ENCODE measurements at places on chromosomes 12 and 14.

GRCh38 chr12:32098112-32098511 lies 8.5 kb upstream of the BICD1 start:
- no peak for DNase-seq

DNA sequence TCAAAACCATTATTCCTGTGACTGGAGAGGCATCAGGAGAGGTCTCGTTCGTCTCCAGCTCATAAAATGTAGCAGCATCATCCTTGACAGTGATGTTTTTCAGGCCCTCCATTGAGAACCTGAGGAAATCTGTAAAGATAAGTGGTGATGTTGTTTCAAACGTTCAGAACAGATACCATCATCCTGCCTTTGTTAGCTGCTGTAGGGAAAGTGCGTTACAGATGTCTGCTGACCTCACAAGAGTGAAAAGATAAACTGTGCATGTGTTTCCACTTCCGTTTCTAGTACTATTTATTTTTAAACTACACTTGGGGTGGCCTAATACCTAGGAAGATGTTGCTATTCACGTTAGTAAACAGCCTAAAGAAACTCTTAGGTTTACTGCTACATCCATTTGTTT lies 28.4 kb downstream of the BCL2L14 start:
- DNase-seq: no peak

DNA sequence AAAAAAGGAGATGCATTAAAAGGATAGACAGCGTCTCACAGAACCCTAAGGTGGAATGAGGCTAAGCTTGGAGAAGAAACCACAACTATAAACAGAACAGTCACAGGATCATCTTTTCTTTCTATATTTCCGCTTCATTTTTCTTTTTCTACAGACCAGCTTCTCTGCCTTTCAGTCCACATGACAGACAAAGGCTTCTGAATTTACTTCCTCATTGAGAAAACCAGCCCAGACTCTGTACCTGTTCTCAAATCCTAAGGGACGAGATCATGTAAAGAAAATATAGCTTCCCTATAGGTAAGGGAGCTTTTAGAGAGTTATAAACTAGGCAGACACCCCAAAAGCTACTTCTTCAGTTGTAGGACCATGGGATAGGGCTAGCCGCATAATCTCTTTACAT lies 17.4 kb downstream of the SGPP1 start:
- DNase-seq: no peak

DNA sequence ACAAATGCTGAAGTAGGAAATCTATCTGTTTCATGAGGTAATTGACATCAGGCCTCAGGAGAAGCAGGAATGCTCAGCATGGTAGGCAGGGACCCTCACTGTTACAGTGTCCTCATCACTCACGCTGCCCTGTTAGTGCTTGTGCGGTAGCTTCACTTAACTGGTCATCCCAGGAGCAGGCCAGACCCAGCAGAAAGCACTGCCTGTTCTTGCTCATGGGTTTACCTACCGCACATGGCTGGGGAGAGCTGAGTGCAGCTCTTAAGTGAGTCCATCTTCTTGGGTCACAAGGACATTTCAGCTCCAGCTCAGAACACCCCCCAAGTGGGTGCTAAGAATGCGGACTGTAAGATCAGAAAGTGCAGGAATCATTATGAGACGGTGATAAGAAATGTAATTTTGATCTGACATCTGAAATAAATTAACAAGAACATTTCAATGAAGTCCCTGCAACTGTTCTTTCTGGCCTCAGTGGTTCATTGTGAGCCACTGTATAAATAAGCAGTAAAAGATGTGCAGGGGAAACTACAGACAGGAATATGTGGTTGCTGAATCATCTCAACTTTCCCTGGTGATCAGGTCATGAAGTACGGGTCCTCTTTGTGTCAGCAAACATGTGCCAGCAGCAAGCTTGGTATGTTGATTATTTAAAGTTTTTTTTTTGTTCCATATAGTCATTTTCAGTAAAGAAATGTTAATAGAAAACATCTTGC lies 757.7 kb upstream of the TMEM132C start:
- no peak for DNase-seq

GRCh38 chr12:90456248-90456647 lies 498.7 kb downstream of the CCER1 start:
- DNase-seq: no peak

GRCh38 chr12:112881602-112882001 lies 25.2 kb upstream of the OAS1 start:
- no peak for DNase-seq

- peak; percentile 11 for DNase-seq
These were observed 5.4 kb downstream of the ITGB7 start for GRCh38 chr12:53201639-53202038.

DNA sequence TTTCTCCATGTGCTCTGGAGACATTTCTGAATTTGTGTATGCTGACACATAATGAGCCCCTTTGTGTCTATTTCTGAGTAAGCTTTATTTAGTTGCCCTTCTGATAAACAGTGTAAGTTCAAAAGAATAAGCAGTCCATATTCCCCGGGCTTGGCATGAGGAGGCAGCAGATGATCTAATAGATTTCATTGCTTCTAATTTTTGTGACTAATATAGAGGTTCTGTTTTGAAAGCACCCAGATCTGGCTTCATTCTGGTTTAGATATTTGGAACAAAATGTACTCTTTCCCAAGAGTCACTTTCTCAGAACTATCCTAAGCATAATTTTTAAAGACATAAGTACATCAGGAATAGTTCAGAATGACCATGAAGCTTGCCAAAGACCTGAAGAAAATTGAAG lies 290.9 kb downstream of the BTG1 start:
- no peak for DNase-seq

GRCh38 chr12:1046727-1047126 lies 55.7 kb downstream of the ERC1 start:
- DNase-seq: no peak

- no peak for DNase-seq
These were observed 12.4 kb downstream of the CABP1 start for GRCh38 chr12:120652656-120653435.

GRCh38 chr12:92995258-92995903 lies 66.3 kb upstream of the EEA1 start:
- no peak for DNase-seq

GRCh38 chr14:26204728-26205479 lies 392.9 kb downstream of the NOVA1 start:
- DNase-seq: peak; percentile 67

DNA sequence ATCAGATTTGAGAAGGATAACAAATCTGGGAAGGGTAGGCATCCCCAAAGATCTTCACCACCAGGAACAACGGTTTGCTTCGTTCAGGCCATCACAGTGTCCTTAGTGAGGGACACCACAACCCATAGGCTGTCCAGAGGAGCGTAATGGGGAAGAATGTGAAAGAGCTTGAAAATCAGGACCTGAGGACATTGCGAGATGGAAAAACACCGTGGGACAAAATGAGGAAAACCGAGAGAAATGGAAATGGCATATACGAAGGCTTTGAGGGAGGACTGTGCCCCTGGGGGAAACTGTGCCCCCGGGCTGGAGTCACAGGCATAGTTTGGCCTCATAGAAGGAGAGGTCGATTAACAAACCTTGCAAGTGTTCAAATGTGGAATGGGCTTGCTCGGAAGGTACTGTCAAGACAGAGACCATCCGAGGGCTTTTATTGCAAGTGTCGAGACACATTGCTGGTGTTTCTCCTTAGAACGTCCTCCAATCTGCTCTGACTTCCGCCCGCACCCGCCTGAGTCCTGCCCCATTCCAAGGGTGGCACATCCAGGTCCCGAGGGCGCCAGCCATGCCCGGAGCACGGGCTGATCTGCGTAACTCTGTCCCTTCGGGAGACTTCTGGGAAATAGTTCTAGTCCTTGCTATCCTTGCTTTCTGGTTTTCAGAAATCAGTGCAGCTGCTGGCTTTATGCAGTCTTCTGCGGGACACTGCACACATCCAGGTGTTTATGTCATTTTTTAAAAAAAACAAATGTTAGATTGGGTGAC lies 885 bp upstream of the PALS1 start:
- DNase-seq: no peak

GRCh38 chr12:58881816-58882215 lies 38.5 kb downstream of the LRIG3 start:
- no peak for DNase-seq

DNA sequence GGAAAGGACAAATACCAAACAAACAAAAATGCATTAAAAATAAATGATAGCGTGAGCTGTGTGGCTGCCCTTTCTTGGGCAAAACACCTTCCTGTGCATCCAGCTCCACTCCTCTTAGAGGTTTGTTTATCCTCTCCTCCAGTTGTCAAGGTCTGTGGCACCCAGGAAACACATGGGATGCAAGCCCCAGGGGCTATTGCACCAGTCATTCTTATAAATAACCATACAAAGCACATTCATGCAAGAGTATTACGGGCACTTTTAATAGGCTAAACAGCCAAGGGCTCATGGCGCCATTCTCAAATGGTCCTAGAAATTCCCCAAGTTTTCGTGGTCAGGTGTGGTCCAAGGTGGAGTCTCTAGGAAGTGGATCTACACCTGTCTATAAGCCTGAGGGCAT lies 257.0 kb downstream of the DPF3 start:
- no peak for DNase-seq

GRCh38 chr12:112463478-112463877 lies 44.7 kb downstream of the PTPN11 start:
- no peak for DNase-seq

- no peak for DNase-seq
These were observed 195.8 kb downstream of the FOXN3 start for GRCh38 chr14:89221109-89221810.

DNA sequence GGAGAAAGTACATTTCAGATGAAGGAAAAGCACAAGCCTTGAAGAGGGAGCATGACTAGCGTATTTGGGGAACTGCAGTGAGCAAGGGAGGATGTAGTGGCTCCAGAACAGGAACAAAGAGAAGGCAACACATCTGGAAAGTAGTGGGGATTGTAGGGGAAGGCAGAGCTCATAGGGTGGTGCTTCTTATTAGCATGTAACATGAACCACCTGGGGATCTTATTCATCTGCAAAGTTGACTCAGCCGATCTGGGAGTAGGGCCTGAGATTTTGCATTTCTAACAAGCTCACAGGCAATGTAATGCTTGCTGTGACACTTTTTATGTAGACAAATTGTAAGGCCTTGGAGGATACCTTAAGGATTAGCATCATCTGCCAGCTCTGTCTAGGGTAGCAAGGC lies 447.3 kb downstream of the NELL2 start:
- no peak for DNase-seq

DNA sequence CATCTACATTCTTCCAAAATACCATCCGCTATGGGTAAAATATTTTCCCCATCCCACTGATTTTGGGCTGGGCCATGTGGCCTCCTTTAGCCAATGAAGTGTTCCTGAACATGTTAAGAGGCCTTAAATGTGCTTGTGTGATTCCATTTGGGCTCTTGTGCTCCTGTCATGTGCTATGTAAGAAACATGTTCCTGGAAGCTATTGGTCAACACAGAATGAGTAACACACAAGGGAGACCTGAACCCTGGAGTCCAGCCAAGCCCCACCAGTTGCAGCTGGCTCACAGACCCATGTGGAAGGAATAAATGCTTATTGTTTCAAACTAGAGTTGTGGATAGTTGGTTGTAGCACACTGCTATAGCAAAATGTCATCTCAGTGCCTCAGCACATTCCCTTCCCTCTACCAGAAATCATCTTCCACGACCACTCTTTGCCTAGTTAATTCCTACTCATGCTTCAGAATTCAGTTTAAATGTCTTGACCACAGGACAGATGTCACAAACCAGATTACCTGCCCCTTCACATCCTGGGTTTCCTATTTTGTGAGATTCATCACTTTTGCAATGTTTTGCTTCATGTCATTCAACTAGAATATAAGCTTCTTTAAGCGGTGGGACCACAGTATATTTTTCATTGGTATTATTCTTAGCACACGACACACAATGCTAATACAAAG lies 217.3 kb upstream of the EEA1 start:
- no peak for DNase-seq

DNA sequence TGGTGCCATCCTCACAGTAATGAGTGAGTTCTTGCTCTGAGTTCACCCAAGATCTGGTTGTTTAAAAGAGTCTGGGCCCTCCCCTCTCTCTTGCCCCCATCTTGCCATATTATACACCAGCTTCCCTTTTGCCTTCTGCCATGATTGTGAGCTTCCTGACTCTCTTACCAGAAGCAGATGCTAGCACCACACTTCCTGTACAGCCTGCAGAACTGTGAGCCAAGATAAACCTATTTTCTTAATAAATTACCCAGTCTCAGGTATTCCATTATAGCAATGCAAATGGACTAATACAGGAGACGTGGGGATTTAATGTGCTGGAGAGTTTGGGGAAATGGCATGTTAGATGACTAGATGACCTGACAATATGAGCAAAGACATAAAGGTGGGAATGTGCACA lies 12.8 kb downstream of the SLC4A8 start:
- no peak for DNase-seq

Data from left forelimb (tissue), 1 donor.